ENCODE measurements at places on chromosomes 4 and X. TPM values are rescaled to one million over a fixed set of nuclear protein-coding genes. Genes with fewer than 3 reads are reported as not detected.

FRG2 gene
- not detected for total RNA-seq

DMRTC1B gene
- not detected for total RNA-seq

TACR3 gene
- not detected for total RNA-seq

GRCh38 chrX:51215856-51216255 is 116.8 kb upstream of the NUDT10 start:
- DNase-seq = no peak

GRCh38 chr4:77358315-77358928 is 201.4 kb downstream of the CCNG2 start:
- peak; percentile 58 for DNase-seq

DNA sequence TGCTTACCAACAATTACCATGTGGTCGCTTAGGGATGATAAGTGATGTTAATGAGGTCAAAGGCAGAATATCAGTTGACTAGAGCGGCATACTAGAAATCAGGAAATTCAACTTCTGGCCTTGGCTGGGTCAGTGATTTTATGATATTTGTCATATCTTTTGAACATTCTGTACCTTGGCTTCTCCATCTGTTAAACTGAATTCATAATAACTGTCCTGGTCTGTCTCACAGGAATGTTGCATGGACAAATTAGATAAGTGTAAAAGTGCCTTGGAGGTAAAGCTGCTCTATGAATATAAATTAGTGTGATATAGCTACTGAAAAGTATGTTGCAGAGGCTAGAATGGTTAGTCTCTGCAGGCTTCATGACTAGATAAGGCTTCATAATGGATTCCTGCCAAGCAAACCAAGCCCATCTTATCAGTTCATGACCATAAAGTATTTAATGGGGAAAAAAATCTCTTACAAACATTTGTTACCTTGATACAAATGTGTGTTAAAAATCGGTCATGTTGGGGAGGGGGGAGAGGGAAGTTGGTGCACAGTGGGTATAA is 104.6 kb upstream of the BMPR1B start:
- no peak for DNase-seq

GRCh38 chrX:21975812-21976211 is 35.3 kb downstream of the SMS start:
- no peak for DNase-seq

- DNase-seq = no peak
Measured at GRCh38 chrX:46601283-46601682, 27.7 kb downstream of the CHST7 start.

GRCh38 chr4:5787311-5787710 is 76.3 kb downstream of the EVC start:
- no peak for DNase-seq

GRCh38 chr4:113455061-113455460 is 306.5 kb downstream of the CAMK2D start:
- no peak for DNase-seq

Data from HT-29 (cell line).